ENCODE measurements at places on chromosomes 13 and 19.

DNA sequence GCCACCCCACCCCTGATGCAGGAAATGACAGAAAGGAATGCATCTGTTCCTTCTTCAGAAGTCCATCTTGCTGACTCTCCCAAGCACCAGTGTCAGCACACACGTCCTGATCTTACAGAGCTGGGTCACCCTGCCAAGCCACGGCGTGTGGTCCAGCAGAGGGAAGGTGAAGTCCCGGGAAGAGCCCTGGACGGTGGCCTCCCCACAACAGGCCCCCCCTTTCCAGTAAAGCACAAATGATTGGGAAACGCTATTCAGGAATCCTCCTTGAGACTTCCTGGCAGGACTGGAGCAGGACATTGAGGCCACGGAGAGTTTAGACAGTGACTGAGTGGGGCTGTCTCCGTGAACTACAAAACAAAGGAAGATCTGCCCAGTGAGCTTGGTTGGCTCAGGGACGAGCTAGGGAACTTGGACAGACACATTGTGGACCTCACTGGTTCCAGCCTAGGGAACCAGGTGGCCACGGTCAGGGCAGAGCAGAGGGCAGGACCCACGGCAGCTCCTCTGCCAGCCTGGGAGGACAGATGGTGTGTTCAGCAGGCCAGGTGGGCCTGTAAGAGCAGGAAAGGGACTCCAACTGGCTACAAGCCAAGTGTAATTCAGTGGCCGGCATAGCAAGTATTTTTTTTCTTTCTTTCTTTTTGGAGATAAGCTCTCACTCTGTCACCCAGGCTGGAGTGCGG, 41.7 kb downstream of the ELL start:
- DNase-seq: peak; percentile 96

DNA sequence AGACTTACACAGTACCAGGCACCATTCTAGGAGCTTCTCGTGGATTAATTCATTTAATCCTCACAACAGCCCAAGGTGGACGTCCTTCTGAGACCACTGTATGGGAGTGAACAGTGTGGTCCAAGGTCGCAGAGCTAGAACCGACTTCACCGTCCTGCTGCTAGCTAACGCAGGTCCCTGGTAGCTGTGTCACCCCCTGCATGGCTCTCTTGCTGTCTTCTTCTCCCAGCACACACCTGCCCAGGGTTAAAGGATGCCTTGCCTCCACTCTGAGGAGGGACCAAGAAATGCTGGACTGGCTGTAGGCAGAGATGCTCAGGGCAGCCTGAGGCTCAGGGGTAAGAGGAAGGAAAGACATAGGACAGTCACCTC, 3.0 kb downstream of the AKT2 start:
- DNase-seq: no peak

DNA sequence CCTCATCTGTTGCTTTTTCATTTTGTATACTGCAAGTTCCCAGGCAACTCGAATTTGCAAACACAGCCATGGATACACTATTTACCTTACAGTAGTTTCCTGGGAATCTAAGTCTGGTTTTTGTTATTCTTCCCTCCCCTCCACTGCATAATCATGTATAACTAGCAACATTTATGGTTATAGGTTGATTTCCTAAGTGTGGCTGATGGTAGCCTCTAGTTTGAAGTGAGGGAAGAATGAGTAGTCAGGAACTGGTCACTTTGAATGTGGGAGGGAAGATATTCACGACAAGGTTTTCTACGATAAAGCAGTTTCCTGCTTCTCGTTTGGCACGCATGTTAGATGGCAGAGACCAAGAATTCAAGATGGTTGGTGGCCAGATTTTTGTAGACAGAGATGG, at the start of gene KCNRG:
TSS of gene KCNRG (plus strand) at position 187 of the 400 bp plus-strand sequence. CDS start at position 237, 50 bp downstream.
- DNase-seq: no peak

DNA sequence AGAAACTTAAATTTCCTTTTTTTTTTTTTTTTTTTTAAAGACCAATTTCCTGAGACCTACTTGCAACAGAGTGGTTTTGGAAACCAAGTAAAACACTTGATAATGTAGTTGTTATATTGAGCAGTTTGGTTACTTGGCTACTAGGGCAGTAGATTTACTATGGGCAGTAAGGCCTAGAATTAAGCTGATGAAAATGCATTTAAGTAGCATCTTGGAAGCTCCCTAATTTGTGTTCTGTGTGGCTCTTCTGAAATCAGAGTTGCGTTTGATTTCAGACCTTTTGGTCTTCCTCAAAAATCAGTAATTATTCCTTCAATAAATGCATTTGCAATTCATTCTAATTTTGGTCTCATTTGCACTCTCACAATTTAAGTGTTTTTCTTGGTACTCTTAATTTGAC, 810 bp downstream of the GPR180 start:
- no peak for DNase-seq

DNA sequence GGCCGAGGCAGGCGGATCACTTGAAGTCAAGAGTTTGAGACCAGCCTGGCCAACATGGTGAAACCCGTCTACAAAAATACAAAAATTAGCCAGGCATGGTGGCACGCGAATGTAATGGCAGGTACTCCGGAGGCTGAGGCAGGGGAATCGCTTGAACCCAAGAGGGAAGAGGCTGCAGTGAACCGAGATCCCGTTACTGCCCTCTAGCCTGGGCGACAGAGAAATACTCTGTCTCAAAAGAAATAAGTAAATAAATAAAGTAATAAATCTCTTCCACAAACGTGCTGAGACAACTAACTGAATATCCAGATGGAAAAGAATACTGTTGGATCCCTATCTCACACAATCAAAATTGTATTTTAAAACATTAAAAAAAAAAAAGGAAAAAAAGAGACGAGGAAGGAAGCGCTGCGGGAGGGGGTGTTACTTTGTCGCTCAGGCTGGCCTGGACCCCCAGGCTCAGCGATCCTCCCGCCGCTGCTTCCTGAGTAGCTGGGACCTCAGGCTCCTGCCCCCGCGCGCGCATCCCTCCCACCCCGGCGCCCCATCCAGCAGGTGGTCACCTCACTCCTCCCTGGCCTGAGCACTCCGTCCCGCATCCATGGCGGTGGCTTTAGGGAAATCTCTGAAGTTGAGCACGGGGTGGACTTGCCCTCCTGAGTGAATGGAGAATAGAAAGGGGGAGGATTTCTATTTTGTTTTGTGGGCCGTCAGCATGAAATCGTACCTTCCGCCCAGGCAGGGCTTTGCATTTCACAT, 628 bp upstream of the ZNF813 start:
- no peak for DNase-seq

DNA sequence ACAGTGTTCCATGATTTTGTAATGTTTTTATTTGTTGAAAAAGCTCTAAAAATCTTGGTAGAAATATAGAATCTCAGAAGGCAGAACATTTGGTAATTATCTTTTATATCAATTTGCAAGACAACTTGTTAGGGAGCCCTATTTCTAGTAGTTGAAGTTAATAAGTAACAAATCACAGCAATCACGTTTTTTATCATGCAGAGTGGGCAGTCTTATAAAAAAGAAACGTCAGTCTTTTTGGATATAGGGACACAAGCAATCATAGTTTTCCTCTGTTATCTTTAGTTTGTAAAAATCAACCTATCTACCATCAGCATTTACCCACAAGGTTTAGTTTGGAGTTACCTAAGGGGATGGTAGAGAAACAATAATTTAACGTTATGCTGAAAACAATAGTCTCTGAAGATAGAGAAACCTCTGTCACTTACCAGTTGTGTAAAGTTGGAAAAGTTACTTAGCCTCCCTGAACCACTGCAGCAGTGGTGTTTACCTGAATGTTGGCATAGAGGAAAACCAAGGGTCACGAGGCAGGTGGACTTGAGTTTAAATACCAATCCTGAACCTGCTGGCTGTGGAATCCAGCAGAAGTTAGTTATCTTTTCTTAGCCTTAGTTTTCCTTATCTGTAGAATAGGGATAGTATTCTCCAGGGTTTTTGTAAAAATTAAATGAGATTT, 192.8 kb downstream of the GGACT start:
- no peak for DNase-seq

GRCh38 chr13:50030315-50030714, 15.1 kb downstream of the KCNRG start:
- no peak for DNase-seq

All from vagina (tissue), 2 donors.